ENCODE measurements at places on chromosomes 11 and 22. TPM values are rescaled to one million over a fixed set of nuclear protein-coding genes. Genes with fewer than 3 reads are reported as not detected.

DNA sequence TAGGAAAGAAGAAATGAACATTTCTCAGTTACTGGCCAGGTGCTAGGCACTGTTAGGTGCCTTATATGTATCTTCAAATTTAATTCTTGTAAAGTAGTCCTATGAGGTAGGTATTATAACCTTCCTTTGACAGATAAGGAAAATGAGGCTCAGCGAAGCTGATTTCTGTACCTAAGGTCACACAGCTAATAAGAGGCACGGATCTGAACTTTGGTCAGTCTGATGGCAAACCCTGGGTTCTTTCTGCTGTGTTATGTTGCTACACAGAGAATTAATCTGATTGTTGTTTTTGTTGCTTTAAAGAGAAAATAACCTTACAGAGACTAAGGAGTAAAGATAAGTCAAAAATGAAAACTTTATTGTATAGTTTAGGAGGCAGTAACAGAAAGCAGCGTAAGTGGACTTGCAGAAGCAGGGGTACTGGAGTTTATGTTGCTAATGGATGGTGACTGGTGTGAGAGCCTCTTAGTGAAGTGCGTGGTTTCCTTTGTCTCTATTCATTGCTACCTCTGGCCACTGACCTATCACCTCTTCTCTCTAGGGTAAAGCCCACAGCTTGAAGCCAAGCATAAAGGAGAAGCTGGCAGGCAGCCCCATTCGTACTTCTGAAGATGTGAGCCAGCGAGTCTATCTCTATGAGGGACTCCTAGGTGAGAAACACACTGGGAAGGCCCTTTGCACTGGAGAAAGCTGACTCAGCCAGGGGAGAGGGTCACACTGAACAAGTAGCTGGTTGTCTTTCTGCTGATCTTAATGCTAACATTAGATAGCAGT, 38.3 kb downstream of the MADD start:
- DNase-seq, result no peak
- H3K27ac ChIP-seq, result no peak overlapping the region
- H3K4me3 ChIP-seq, result no peak overlapping the region
- peaks cover 54% of the 10 kb centered on the region for H3K36me3 ChIP-seq
- peaks cover 1% of the 10 kb centered on the region for H3K4me1 ChIP-seq

DNA sequence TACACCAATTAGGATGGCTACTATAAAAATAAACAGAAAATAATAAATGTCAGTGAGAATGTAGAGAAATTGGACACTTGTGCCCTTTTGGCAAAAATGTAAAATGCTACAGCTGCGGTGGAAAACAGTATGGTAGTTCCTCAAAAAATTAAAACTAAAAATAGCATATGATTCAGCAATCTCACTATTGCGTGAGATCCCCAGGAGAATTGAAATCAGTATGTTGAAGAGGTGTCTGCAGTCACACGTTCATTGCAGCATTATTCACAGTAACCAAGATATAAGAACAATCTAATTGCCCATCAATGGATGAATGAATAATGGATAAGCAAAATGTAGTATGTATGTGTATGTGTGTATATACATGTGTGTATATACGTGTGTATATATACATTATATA, 6.8 kb downstream of the OR52N2 start:
- H3K4me3 ChIP-seq, result no peak overlapping the region
- no peak overlapping the region for H3K27ac ChIP-seq
- peaks cover 9% of the 10 kb centered on the region for H3K4me1 ChIP-seq
- peaks cover 10% of the 10 kb centered on the region for H3K27me3 ChIP-seq
- DNase-seq, result no peak

Gene PPP1R14B
- 177 TPM for total RNA-seq

Gene CCDC88B
- 152 TPM for total RNA-seq
